Activated T-helper 17 cell treated with anti-CD3 and anti-CD28 coated beads, Interleukin-2, amount 50 U/mL, for 72 hours (primary cell): ENCODE measurements at places on chromosomes 2 and 18.
A peak's percentile ranks its signal among the peaks of the same experiment; 100 is the strongest.

DNA sequence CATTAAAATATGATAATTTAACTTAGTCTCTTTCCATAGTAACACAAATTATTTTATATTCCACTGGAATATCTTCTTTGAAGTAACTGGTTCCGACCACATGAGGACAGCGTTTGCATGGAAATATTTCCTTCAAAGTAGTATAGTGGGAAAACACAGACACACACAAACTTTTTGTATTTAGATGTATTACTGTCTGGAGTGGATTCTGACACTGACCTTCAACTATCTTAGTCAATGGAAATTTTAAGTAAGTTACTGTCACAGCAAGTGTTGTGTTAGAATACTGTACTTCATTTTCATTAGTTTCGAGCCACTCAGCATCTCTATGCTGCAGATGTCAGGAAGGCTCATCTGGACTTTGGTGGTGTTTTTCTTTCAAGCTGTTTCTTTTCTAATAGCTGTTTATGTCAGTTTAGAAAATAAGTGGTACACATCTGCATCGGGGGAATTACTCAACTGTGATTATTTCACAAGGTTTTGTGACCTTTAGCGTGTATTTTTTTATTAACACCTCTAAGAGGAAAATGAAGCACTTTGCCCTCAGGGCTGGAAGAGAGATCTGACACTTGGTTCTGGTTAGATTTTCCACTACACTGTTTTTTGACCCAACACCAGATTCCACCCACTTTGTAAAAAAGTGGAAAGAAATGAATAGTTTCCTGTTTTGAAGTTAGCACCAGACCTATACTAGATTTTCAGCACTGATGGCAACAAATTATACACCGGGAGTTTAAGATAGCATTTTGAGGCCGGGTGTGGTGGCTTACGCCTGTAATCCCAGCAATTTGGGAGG, 18.9 kb upstream of the THOC1 start:
- ATAC-seq = no peak

GRCh38 chr2:169393068-169393590, 30.8 kb upstream of the LRP2 start:
- peak; percentile 19 for ATAC-seq

GRCh38 chr18:33282709-33283333, 157.7 kb downstream of the CCDC178 start:
- no peak for ATAC-seq

DNA sequence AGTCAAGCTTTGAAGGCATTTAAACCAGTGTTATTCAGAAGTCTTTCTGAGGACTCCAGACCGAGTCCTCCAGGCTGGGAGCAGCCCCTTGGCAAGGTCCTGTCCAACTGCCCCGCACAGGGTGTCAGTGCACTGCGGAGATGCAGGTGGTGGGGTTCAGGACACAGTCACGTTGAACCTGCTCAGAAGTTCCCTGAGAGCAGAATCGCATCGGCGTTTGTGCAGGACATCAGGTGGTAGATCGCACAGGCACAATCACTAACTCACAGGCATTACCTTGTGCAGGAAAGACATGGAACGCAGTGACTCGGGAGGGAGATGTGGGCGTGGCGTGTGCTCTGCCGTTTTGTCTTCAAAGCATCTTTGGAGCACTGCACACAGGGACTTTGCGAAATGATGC, 10.4 kb downstream of the COPS9 start:
- ATAC-seq = no peak
